Activated CD8-positive, alpha-beta memory T cell treated with anti-CD3 and anti-CD28 coated beads for 4 hours (primary cell): ENCODE measurements at places on chromosomes 7 and 10.
A peak's percentile ranks its signal among the peaks of the same experiment; 100 is the strongest.

- no peak for DNase-seq
Observed at GRCh38 chr7:28418966-28419365, 6.6 kb downstream of the CREB5 start.

- peak; percentile 56 for DNase-seq
Observed at GRCh38 chr7:35537067-35538023, 157.6 kb downstream of the HERPUD2 start.

DNA sequence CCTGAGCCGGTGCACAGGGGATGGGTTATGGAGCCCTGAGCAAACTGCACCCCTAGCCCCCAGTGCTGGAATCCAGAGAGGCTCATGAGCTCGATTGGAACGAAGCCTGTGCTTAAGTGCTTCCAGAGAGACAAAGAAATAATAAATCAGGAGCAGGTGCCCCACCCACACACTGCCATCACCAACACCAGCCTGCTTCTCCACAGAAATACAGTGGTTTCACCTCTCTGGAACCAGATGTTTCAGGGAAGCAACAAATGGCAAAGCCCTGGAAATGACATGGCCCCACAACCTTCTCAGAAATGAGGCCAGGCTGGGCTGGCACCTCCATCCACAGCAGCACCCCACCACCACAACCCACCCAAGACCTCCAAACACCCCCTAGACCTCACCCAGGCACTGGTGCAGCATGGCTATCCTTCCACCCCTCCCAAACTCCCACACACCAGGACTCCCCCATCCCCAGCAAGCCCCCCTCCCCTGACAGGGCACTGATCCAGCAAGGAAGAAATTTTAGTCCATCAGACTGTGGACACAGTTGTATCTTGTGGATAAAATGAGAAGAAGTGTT is 4.1 kb upstream of the SLC18A3 start:
- no peak for DNase-seq

GRCh38 chr7:101140746-101141382 is 13.4 kb upstream of the AP1S1 start:
- DNase-seq, result no peak
